ENCODE measurements at places on chromosomes 3 and 15.
A peak's percentile ranks its signal among the peaks of the same experiment; 100 is the strongest.

GRCh38 chr3:792630-793029, 300.2 kb upstream of the CNTN6 start:
- DNase-seq = no peak

DNA sequence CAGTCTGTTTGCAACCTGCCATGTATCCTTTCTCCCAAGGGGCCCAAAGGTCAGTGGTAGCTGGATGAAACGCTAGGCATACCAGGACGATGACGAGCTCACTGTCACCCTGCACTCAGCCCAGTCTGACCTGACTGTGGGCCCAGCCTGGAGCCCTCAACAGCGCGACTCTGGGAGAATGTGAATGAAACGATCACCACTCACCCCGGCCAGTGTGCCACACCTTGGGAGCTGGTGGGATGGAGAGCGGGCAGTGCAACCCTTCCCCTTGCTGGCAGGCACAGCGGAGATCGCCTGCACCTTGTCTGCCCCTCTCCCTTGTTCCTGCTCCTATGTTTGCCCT, 27.2 kb downstream of the SRPRB start:
- DNase-seq = no peak

DNA sequence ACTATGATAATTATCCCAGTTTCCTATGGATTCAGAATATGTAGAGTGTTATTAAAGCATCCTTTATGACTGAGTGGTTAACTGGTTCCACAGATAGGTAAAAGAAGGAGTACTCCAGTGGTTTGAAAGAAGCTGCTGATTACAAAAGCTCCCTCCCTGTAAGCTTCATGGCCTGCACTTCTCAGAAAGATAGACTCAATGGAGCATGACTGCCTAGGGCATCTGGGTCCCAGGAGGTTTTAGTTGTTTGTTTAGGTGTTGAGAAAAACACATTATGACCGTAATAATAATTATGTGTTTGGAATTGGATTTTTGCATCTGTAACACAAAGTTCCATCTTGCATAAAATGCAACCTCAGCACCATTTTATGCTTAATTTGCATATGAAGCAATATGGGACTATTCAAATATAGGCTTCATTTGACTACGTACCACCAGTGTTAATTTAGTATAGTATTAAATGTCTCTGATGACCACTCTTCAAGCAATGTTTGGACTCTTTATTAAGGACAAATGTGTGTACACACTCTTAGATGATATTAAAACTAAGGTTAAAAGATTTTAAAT, 121.1 kb downstream of the ROBO2 start:
- no peak for DNase-seq

DNA sequence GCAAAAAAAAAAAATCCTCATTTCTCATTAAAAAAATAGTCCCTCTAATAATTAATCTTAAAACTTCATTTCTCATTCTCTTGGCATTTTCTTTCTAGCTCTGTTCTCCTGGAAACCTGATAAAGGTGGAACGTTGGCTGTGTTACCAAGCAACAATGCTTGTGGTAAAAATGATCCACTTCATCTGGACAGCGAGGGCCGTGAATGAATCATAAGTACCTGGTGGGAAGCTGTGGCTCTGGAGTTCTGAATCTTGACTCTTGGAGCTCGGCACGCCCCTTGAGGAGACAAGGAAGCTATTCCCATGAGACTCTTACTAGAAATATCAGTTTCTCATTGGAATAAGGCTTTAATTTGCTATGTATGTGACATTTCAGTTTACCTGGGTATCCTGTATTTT, 32.5 kb downstream of the BCL2L10 start:
- DNase-seq = no peak

- no peak for DNase-seq
Measured at GRCh38 chr3:197375001-197375441, 76.6 kb upstream of the DLG1 start.

GRCh38 chr3:31503456-31503855, 29.3 kb upstream of the STT3B start:
- DNase-seq = no peak

DNA sequence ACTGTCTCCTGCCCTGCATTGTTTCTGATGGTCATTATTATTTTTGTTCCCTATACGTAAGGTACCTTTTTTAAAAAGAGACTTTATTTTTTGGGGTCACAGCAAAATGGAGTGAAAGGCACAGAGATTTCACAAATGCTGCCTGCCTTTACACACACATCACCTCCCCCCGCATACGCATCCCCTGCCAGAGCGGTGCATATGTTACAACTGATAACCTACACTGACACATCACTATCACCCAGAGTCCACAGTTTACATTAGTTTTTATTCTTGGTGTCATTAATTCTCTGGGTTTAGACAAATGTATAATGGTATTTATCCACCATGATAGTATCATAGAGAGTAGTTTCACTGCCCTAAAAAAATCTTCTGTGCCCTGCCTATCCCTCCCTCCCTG, 43.6 kb upstream of the KLF13 start:
- DNase-seq = no peak

DNA sequence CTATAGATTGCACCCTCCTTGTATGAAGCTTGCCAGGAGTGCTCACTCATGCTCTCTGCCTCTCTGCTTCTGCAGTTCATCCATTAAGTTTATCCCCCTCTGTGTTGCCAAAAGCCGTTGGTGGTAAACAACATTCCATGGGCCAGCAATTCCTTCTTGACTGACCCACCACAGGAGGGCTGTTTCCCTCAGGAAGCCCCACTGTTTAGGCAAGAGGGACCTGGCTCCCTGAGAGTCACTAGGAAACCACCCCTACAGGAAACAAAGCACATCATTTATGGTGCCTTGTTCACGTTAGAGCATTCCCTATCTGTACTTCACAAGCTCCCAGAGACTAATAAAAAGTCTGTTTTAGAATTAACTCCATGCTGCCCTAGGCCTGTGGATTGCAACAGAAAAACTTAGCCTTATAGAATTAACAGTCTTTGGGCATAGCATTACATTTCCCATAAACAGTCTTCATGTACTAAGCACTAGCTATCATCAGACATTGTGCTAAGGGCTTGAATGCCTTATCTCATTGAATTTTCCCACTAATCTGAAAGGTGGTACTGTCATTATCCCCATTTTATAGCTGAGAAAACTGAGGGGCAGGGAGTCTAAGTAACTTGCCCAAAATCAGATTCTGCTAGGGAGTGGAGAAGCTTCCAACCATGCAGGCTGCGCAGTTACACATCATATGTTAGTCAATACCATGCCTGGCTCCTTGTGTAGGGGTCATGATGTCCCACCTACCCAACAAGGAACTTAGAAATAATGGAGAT, 149.9 kb downstream of the SHQ1 start:
- no peak for DNase-seq

GRCh38 chr15:64092075-64092820, 1.4 kb downstream of the CIAO2A start:
- DNase-seq = no peak

GRCh38 chr15:86483936-86484335, 404.3 kb downstream of the AGBL1 start:
- no peak for DNase-seq

DNA sequence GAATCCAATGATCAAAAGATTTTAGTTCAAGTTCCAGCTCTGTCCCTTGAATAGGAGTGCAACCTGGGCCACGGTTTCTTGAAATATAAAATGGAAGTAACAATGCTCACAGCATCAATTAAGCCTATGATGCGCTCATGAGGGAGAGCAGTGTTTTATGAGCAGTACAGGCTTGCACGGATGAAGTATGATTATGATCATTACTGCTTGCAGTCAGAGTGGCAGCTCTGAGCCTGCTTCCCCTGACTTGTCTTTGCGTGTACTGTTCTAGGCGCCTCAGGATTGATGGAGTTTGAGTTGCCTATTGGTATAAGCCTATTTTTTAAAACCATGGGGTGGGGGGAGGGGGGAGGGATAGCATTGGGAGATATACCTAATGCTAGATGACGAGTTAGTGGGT, 37.0 kb downstream of the ITGB5 start:
- DNase-seq = no peak

- no peak for DNase-seq
Measured at GRCh38 chr3:152910211-152910610, 75.3 kb downstream of the P2RY1 start.

DNA sequence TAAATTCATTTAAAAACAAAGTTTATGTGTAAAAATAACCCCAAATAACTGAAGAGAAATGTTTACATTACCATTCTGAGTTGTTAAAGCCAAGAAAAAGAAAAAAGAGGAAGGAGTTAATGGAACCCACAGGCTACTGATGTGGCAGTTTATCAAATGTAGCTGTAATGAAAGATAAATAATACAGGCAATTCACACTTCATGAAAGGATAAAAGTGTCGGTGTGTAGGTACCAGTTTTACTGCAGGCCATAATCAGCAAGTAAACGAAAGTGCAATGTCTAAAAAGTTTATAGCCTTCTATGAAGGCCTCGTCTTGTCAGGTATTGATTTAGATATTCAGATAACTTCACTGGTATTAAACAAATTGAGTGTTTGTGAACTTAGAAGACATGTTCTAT, 164.6 kb downstream of the DPH6 start:
- DNase-seq = no peak

DNA sequence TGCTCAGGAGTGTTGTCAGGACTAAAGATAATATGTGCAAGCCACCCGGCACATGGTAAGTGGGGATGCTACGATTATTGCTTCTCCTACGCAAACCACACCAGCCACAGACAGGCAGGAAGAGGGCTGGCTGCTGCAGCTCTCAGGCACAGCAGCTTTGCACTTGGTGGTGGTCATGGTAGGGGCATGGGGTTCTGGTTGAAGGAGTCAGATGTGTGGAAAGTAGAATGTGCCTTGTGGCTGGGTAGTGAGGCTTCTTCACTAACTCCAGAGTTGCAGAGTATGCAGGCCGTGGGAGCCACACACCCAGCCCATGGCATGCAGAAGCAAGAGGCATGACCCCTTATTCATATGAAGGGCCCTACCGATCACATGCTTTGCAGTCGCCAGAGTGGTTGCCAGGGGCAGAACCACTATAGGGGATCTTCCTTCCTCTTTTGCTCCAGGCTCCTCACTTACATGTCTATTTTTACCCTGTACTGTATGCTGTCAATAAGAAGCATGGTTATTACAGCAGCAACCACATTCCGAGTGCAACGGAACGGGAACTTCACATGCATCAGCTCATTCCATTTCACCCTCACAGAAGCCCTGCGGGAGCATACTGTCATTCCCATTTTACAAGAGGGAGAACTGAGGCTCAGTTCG, 59.2 kb upstream of the HERC1 start:
- peak; percentile 69 for DNase-seq

DNA sequence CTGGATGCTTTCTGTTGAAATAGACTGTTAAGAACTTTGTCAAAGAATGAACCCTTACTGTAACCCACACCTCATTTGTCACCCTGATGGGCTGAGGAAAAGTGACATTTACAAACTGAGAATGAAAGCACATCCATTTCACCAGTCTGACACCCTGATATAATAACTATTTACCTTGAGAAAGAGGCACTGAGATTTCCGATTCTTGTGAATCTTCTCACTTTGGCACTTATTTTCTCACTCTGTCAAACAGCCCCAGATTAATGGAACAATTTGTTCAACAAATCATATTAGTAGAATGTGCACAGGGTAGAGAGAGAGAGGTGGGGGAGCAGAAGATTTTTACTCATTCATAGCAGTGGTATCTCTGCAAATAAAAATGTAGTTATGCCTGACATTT, 606.9 kb downstream of the MCTP2 start:
- DNase-seq = no peak

DNA sequence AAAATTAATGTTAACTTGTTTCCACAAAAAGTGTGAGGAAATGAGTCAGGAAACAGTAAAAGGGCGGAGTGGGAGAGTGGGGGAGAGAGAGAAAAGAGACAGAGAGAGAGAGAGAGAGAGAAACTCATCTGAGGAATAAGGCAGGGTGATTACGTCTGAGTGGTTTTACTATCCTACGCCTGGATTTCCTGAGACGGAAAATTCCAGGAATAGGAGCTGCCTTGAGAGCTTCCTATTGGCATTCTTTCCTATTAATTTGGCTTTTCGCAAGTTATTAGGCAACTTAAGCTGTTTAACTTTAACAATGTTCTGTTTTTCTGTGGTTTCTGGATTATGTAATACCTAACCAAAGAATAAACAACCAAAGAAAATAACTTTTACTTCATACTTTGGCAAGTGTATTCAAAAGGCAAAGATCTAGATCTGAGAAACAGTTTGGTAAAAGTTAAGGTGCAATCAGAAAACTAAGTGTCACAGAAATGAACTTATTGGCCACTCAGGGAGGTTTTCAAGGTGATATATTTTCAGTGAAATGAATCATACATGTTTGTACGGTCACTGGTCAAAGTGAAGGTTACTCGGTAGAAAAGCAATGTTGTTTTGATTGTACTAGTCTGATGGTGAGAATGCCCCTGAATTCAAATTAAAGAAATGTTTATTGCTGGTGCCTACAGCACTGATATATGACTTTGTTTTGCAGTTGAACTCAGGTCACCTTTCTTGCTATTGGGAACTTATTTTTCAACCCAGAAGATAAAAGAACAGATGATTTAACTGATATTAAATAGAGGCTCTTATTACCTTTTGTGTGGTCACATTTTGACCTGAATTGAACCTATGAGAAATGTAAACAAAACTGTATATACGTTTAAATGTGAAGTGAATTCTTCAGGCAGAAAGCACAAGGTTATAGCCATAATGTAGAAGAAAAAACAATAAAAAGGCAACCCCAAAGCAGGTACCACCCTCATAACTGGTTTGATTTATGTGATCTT, 39.9 kb upstream of the TNFSF10 start:
- DNase-seq = peak; percentile 24
